ENCODE measurements at places on chromosomes 12 and 14.

- no peak for DNase-seq
Measured at GRCh38 chr12:110561471-110562201, 21.5 kb downstream of the PPTC7 start.

GRCh38 chr14:98006008-98006407 lies 1208.8 kb downstream of the VRK1 start:
- DNase-seq = no peak

DNA sequence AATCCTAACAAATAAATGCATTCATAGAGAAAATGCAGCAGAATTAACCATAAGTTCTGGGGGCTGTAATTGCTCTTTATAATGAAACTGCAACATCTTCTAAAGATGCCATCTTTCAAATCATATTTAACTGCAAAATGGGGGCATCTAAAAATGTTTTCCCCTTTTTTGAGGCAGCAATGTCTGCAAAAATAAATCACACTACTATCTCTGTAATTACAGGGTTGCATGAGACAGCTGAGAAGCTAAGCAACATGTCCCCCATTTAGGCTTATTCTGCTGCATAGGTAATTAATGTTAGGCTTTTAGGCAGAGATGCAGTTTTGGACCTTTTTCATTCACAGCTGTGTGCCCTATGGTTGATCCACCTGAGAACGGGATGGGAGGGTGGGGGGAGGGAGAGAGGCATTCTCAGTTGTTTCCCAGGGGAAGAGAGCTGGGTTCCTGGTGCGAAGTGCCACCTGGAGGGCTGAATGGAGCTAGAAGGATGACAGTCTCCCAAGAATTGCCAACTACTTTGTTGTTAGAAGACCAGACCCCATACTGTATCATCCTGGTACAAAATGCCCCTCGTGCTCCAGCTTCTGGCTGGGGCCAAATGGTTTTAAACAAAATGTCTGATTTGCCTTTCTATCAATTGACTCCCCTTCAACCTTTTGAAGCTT lies 154.2 kb downstream of the APAF1 start:
- no peak for DNase-seq

DNA sequence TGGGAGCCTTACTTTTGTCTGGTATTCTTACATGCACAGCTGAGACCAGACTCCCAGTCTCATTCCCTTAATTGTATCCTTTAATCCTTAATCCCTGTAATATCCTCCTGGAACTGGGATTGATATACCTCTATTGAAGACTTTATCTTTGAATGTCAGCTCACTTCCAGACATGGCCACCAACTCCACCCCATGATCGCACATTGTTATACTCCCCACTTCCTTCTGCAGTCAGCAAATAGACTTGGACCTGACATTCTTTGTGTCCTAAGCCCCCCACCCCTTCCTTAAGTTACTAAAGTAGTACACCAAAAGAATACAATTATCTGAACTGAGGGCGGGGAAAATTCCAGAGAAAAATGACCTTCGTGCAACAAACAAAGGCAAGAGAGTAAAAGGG lies 8.6 kb upstream of the OSBPL8 start:
- DNase-seq = no peak

DNA sequence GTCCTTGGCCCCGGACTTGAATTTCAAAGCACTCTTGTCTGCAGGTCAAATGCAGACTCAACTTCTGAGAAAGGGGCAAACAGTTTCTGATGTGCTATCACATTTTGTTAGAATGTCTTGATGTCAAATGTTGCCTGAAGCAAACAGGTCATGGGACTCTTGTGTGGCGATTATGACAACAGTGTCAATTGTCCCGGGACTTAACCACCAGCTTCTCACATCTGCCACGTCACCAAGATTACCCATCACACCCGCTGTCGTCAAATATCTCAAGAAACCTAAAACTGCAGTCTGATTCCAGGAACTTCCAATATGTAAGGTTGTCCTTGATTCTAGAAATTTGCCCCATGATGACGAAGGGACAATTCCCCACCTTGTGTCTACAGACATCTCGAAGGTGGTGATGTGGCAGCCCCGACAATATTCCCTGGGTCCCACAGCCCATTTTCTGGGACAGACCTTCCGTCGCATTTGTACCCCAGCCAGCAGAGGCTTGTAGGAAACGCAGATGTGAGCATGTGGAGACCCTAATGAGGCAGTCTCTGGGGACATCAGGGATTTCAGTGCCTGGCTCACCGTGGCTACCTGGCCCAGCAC lies 21.3 kb downstream of the LRTM2 start:
- DNase-seq = no peak

DNA sequence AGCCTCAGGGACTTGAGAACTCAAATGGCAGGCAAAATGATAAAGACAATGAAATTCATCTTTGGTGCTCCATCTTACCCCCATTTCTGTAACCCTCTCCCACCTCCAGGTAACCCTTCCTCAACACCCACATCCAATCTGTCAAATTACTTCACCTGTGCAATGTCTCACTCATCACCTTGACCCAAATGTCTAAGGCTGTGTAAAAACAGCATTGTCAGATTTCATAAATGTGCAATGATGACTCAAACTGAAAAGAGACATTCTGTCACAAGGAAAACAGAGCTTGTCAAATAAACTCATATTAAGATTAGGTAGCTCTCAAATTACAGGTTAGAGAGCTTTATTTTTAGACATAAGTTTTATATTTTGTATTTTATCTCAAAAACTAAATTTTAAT lies 19.9 kb upstream of the COCH start:
- no peak for DNase-seq

GRCh38 chr12:59115995-59116394 lies 195.7 kb upstream of the LRIG3 start:
- no peak for DNase-seq

DNA sequence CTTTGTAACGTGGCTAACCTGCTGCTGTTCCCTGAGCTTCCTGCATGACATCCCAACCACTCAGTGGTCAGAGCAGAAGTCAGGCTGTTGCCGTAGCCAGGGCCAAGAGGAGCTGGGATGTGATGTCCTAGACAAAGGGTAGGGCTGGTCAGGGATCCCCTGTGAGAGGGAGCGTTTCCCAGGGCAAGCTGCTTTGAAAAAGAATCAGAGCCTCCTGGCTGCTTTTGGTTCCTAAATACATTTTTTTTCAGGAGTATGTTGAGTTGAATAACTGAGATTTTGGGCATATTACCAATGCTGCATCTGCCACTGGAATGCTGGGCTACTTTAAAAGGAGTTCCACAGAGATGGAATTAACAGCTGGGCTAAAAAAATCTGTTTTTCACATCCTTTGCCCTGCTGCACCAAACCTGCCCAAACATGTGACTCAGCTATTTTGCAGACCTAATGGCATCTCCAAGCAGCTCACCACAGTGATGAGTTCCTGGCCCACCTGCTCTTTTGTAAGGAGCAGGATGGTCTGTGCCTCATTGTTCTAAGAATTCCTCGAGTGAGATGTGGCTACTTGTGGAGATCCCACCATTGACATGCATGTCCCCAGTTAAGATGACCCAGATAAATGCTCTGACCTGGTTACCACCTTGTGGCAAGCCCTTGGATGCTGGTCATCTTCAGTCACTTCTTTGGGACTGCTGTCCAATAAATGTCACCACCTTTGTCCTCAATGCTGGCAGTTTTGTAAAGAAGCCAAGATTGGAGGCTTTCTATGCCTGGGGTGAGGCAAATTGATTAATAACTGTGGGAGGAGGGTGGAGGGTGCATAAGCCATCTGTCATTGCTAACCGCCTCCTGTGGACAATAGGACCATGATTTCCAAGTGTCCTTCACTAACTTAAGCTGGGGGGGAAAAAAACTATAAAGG lies 24.1 kb downstream of the ANKRD13A start:
- no peak for DNase-seq

- DNase-seq = no peak
Measured at GRCh38 chr12:4630262-4630661, 18.6 kb downstream of the AKAP3 start.

- no peak for DNase-seq
Measured at GRCh38 chr14:74531006-74531405, 37.4 kb downstream of the ISCA2 start.

DNA sequence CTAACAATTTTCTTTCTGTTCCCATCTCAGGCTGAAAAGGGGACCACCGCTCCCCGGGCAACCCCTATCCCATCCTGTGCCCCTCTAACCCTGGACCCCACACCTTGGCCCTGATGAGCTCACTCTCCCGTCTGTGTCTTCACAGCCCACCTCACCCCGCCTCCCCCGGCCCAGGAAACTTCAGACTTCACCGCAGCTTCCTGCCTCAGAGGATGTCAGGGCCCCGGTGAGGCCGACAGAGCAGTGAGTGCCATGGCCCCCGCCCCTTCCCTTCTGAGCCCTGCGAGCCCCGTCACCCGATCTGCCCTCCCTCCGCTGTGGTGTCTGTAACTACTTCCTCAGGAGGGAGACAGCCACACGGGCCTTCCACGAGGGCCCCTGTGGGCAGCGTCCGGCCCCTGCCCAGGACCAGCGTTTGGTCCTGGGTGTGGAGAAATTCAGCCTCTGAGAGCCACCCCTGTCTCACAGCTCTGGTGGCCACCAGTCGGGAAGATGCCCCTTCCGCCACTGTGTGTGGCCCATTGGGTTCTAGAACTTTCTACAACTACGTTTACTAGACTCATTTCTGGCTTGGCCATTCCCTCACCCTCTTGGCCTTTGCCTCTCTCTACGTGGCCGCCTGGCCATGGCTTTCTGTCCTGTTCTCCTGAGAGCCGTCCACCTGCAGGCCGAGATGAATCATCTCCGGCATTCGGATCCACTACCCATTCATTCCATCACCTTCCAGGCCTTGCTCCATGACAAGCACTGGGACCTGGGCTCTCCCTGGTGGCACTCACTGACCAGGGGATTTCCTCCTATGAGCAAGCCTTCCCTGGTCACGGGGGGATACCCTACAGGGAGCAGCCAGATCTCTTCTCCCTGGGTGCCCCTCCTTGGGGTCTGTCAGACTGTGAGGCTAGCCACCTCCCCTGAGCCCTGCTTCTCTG lies 3.4 kb downstream of the RHOF start:
- DNase-seq = peak; percentile 96

- no peak for DNase-seq
Measured at GRCh38 chr12:86376052-86376451, 119.9 kb upstream of the MGAT4C start.
